Neural crest cell (in vitro differentiated cells): ENCODE measurements at places on chromosomes 1 and 21.

GRCh38 chr1:220544901-220545303 is 17.0 kb downstream of the MARK1 start:
- DNase-seq: no peak

GRCh38 chr21:42159560-42160110 is 59.3 kb upstream of the ABCG1 start:
- no peak for DNase-seq

GRCh38 chr1:187001198-187001889 is 172.6 kb downstream of the PLA2G4A start:
- no peak for DNase-seq

DNA sequence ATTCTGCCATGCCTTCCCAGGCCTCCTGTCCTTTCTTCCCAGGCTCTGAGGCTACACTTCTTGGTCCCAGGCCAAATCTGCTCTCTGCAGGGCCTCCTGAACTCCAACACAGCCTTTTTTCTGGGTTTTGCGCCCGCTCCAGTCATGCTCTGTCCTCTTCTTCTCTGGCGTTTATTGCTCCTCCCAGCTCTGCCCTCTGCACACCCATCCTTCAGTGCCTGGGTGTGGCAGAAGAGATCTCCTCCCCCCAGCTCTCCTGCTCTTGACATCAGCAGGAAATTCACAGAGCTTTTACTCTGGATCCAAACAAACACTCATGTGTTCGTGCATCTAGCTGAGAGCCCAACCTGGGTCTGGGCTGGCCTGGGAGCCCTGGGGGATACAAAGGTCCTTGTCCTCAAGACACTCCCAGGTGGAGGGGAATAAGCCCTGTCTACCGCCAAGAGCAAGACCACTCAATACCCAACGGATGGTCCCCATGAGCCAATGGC is 22.9 kb upstream of the EPS8L3 start:
- DNase-seq: no peak

DNA sequence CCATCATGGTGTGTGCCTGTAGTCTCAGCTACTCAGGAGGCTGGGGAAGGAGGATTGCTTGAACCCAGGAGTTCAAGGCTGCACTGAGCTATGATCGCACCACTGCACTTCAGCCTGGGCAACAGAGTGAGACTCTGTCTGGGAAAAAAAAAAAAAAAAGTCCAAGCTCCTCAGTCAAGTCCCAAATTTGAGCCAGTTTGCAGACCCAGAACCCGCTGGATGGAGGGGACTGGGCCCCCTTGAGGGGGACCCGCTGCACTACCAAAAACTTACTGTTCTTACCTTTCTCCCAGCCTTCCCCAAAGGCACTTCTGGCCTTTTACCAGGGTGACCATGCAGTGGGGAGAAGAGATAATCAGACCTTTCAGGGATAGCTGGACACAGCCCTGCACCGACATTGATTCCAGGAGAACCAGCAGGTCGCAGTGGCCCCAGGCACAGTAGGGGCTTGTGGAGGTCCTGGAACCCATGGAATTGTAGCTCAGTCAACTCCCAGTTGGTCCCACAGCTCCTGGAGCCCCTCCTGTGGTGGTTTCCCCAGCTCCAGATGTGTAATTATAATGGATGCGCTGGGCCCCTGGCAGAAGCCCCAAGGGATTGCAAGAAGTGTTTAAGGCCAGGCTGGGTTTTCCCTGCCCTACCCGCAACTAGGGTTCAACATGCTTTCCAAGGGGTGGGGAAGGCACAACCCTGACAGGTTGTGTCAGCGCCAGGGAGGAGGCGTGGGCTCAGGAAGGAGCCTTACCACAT is 4.1 kb upstream of the WNT9A start:
- DNase-seq: no peak

- no peak for DNase-seq
These were observed 1.4 kb downstream of the LHX4 start for GRCh38 chr1:180231506-180231921.

DNA sequence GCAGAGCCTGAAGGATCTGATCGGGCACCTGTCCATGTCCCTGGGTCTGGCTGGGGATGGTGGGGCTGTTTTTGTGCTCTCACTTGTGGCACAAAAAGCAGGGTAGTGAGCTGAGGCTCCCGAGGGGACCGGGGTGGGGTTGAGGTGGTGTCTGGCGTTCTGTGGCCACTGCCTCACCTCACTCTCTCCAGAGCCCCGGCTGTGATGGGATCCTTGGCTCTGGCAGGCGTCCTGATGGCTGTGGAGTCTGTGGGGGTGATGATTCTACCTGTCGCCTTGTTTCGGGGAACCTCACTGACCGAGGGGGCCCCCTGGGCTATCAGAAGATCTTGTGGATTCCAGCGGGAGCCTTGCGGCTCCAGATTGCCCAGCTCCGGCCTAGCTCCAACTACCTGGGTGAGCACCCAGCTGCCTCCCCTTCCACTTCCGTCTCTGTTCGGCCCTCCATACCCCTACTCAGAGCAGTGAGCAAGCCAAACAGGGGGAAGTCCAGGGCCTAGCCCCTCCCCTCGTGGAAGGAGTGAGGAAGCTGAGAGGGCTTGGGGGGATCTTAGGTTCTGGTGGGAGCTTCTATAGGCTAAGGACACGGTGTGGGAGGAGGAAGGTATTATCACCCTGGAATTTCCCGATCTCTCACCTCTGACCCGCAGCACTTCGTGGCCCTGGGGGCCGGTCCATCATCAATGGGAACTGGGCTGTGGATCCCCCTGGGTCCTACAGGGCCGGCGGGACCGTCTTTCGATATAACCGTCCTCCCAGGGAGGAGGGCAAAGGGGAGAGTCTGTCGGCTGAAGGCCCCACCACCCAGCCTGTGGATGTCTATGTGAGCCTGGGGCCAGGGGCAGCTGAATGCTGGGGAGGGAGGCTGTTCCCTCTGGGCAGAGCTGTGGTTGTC is 7.0 kb downstream of the ADAMTSL4 start:
- no peak for DNase-seq

DNA sequence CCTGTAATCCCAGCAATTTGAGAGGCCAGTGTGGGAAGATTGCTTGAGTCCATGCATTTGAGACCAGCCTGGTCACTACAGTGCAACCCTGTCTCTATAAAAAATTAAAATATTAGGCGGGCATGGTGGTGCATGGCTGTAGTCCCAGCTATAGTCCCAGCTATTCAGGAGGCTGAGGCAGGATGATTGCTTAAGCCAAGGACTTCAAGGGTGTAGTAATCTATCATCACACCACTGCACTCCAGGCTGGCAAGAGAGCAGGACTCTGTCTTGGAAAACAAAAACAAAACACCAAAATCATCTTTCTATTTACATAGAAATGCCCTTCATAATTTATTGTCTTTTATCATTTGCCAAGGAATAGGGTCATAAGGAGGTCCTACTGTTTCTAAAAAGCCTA is 1274.1 kb upstream of the NCAM2 start:
- no peak for DNase-seq

GRCh38 chr1:212236664-212237220 is 48.5 kb upstream of the PPP2R5A start:
- no peak for DNase-seq

- no peak for DNase-seq
These were observed 158.4 kb downstream of the TRABD2B start for GRCh38 chr1:47838562-47839432.

DNA sequence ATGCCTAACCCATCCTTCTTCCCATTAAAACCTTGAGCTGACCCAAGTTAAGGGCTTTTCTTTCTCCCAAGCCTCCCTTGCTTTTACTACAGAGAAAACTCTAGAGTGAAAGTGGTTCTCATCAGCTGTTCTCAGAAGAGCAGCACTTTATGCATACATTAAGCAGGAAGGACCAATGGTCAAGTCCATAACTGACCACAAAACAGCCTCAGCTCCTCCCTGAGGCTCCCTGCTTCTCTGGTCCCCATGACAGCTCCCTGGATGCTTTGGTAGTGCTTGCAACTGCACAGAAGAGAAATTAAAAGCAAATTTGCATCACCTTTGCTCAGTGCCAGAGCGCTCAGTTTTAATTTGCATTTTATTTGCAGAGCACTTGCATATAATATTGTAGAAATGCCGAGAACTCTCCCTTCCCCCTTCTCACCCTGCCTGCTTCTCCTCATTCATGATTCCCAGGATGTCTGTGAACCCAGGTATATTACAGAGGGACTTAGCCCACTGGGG is 56.1 kb downstream of the LMX1A start:
- no peak for DNase-seq

DNA sequence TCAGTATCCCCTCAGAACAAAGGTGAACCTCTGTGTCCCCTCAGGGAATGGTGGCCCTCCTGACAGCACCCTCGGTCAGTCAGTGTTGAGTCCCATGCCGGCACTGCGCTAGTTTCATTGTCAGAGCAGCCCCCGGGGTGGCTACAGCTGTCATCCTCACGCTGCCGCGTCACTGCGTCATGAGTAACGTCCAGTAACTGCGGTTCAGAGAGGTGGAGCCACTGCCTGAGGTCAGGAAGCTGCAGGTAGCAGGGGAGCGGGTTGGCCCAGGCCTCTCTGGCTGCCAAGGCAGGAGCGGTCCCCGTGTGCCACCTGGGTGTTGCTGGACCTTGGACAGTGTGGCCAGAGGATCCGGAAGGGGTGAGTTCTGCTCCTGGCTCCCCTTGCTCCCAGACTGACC is 20.2 kb upstream of the WNT4 start:
- no peak for DNase-seq

DNA sequence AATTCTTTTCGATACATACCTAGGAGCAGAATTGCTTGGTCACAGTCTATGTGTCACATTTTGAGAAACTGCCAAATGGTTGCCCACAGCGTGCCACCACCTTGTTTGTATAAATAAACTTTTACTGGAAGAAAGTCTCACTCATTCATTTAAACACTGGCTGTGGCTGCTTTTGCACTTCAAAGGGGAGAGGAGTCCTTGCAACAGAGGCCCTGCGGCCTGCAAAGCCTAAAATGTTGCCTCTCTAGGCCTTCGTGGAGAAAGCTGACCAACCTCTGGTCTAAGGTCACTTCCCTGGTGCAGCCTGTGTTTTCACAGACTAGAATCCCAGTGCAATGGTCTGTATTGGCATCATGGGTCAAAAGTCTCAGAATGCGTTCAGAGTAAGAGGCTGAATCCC is 8.3 kb downstream of the RIPK4 start:
- DNase-seq: no peak

GRCh38 chr1:167862432-167863076 is 51.4 kb downstream of the ADCY10 start:
- DNase-seq: no peak

- no peak for DNase-seq
These were observed 71.3 kb downstream of the RASAL2 start for GRCh38 chr1:178165196-178165595.

GRCh38 chr1:39269349-39269748 is 64.9 kb downstream of the MACF1 start:
- no peak for DNase-seq

DNA sequence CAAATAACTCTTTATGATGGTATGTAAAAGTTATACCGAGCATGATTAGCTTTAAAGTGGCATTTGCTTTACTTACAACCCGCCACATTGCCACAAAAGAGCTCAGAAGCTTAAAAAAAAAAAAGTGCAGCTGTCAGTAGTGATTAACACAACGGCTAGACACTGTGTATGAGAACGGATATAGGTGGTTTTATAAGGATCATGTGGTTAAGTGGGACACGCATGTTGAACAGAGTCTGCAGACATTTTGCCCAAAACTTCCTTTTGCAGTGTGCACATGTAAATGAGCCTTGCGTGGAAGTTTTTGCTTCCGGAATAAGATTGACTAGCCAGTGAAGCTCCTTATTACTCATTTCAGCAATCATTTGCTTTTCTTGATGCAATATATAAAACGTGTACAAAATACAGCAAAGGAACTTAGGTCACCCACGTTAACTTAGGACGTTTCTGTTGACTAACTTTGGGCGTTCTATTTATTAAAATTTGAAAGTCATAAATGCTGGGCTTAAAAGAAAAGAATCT is 58.7 kb upstream of the RGS1 start:
- DNase-seq: no peak

- DNase-seq: no peak
These were observed 41.0 kb downstream of the SLX9 start for GRCh38 chr21:44980562-44981489.

DNA sequence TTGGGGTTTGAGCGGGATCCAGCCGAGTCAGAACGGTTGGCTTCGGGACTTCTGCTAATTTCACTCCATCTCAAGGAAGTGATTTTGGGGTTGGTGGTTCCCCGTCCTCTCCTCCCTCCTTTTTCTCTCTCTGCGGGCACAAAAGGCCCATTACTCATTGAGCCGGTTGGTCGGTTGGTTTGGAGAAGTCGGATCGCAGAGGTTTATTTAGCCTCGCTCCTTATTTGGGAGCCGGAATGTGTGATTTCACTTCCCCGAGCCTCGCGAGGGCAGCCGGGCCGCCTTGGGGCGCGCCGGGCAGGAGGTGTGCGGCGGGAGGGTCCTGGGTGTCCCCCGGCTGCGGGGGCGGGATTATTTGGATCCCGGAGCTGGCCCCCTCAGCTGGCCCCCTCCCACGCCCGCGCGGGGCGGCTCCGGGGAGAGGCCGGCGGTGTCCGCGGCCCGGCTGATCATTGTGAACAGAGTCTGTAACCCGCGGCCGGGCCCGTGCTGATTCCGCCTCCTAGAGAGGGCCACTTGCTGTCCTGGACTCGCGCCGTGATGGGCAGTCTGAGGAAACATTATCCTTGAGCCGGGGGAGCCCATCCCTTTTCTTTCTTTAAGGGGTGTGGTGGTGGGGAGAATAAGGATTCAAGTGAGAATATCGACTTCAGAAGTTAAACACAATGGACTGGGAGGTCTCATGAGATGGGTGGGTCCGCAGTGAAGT is 1.2 kb downstream of the MAPKAPK2 start:
- DNase-seq: peak; percentile 29

GRCh38 chr1:62530516-62531154 is 66.7 kb upstream of the ANGPTL3 start:
- DNase-seq: peak; percentile 32

GRCh38 chr21:44579833-44580144 is 615 bp downstream of the KRTAP10-5 start:
- no peak for DNase-seq

GRCh38 chr1:50047916-50048694 is 24.4 kb upstream of the AGBL4 start:
- no peak for DNase-seq

DNA sequence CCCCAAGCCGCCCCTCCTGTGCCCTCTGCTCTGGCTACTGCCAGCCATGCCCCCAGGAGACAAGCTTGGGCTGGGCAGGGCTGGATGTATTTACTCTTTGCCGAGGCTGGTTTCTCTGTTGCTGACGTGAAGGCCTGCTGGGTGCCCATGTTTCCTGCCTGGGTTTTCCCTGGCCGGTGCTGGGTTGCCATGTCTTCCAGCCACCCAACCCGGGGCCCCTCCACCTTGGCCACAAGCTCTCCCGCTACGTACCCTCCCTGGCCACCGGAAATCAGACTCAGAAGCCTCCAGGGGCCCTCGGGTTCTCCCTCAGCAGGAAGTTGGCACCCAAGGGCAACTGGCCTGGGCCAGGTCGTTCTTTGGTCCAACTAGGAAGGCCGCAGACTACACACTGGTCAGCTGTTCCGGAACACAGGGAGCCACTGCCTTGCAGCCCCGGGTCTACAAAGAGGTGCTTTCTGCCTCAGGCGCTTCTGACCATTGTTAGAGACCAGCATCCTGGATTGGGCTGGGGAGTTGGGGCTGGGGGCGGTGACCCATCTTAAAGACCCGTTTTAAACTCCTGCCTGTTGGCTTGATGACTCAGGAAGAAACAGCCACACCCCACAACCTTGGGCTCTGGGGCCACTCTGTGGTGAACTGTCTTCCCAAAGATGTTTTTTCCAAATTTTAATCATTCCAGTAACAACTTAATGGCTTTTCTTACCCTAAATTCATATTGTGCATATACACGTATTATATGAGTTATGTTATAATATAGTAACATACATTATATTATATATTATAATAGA is 71.2 kb upstream of the RUNX3 start:
- DNase-seq: no peak
